ENCODE measurements at places on chromosomes 16 and 17. TPM values are rescaled to one million over a fixed set of nuclear protein-coding genes. Genes with fewer than 3 reads are reported as not detected.

The FAM83G gene
- total RNA-seq, result 28.1 TPM

- H3K27ac ChIP-seq, result no peak overlapping the region
- H3K4me3 ChIP-seq, result no peak overlapping the region
- H3K36me3 ChIP-seq, result no peaks in the 10 kb centered on the region
- no peaks in the 10 kb centered on the region for H3K27me3 ChIP-seq
- DNase-seq, result no peak
- no peaks in the 10 kb centered on the region for H3K4me1 ChIP-seq
Observed at GRCh38 chr16:21023509-21024202, 123.1 kb downstream of the LYRM1 start.

The EVPL gene
- total RNA-seq, result 0.46 TPM

The SMIM5 gene
- not detected for total RNA-seq

DNA sequence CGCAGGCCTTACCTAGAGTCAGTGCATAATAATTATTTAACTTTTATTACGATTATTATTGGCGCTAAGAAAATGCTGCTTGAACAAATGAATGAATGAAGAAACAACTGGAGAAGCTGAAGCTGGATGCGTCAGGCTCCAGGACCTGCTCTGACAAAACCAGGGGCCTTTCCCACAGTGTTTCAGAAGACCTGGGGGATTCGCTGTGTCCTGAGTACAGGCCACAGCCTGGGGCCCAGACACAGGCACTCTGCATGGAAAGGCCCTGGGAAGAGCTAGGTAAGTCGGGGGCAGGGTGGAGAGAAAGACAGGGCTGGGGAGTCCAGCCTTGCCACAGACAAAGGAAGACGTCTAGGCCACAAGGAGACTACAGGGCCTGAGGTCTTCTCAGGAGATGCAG, 226.1 kb downstream of the ZNF423 start:
- no peak for DNase-seq
- H3K27me3 ChIP-seq, result no peaks in the 10 kb centered on the region
- H3K36me3 ChIP-seq, result no peaks in the 10 kb centered on the region
- H3K27ac ChIP-seq, result no peak overlapping the region

DNA sequence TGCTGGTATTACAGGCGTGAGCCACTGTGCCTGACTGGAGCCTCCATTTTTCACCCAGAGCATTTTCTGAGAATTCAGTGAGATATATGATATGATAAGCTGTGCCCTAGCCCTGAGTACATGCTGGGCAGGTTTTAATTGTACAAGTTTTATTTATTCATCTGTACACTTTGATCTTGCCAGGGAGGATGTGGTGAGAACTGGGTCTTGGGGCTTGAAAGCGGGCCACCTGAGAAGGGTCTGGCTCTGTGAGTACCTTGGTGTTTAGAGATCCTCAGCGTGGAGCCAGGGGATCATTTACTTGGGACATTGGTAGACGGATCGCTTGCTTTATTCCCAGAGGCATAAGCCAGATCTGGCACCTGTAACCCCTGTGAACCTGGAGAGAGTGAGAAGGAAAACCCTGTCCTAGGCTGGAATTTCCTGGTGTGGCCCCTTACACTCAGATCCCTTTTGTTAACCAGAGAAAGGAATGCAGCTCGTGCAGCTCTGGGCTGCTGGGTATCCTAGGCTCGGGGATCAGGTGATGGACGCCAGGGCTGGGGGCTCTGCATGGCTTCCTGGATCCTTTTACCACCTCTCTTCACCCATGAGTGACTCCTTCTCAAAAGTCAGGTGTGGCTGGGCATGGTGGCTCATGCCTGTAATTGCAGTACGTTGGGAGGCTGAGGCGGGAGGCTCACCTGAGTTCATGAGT, 91.9 kb downstream of the ABCC1 start:
- no peak overlapping the region for H3K27ac ChIP-seq
- H3K4me1 ChIP-seq, result no peaks in the 10 kb centered on the region
- no peaks in the 10 kb centered on the region for H3K36me3 ChIP-seq
- no peak overlapping the region for H3K4me3 ChIP-seq
- no peak for DNase-seq

- H3K4me1 ChIP-seq, result peaks cover 28% of the 10 kb centered on the region
- DNase-seq, result no peak
- H3K27ac ChIP-seq, result no peak overlapping the region
- H3K36me3 ChIP-seq, result no peaks in the 10 kb centered on the region
- no peaks in the 10 kb centered on the region for H3K27me3 ChIP-seq
Observed at GRCh38 chr17:41052566-41052965, 2.5 kb downstream of the KRTAP2-2 start.

The CLDN7 gene
- total RNA-seq, result 111 TPM

GRCh38 chr16:8846401-8846932, 22.3 kb downstream of the CARHSP1 start:
- H3K27ac ChIP-seq, result no peak overlapping the region
- DNase-seq, result no peak
- H3K4me3 ChIP-seq, result no peak overlapping the region
- H3K4me1 ChIP-seq, result no peaks in the 10 kb centered on the region
- no peaks in the 10 kb centered on the region for H3K27me3 ChIP-seq

GRCh38 chr17:78717431-78717980, 64.6 kb downstream of the CYTH1 start:
- no peak overlapping the region for H3K4me3 ChIP-seq
- H3K36me3 ChIP-seq, result no peaks in the 10 kb centered on the region
- H3K27me3 ChIP-seq, result no peaks in the 10 kb centered on the region
- H3K27ac ChIP-seq, result no peak overlapping the region
- H3K4me1 ChIP-seq, result peaks cover 20% of the 10 kb centered on the region
- no peak for DNase-seq

DNA sequence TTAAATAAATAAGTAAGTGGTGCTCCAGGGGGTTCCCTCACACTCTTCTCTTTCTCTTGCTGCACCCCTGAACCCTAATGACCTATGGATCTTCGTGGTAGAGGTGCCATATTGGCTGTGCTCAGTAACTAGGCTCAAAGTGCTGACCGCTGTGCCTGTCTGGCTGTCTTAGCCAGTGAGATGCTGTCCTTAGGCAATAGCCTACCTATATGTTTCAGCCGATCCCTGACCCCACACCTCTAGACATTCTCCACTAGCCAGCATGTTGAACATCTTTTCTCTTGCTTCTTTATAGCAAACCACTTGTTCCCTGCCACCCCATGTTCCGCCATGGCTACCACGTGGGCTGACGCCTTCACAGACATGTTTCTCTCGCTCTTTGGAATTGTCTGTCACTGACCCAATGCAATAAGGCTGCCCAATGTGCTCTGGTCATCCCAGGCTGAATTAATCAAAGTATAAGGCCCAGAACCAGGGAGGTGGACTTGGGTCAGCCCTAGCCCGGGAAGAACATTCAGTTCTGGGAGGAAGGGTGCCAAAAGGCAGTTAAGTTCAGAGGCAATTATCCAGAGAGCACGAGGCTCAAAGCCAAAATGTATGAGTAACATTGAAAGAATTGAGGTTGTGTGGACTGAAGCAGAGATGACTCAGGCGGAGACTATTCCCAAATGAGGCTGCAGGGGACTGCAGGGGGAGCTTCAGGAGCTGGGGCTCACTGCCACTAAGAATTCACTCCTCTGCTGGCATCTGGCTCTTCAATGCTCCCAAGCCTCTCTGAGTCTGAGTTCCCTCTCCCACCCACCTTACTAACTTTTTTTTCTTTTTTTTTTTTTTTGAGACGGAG, 28.7 kb upstream of the TNRC6A start:
- H3K27me3 ChIP-seq, result no peaks in the 10 kb centered on the region
- no peak overlapping the region for H3K4me3 ChIP-seq
- H3K4me1 ChIP-seq, result no peaks in the 10 kb centered on the region
- DNase-seq, result peak; percentile 17
- H3K36me3 ChIP-seq, result no peaks in the 10 kb centered on the region

The SPECC1 gene
- 123 TPM for total RNA-seq
